NCI-H1092 (cell line): ENCODE measurements at places on chromosomes 2 and 18.

DNA sequence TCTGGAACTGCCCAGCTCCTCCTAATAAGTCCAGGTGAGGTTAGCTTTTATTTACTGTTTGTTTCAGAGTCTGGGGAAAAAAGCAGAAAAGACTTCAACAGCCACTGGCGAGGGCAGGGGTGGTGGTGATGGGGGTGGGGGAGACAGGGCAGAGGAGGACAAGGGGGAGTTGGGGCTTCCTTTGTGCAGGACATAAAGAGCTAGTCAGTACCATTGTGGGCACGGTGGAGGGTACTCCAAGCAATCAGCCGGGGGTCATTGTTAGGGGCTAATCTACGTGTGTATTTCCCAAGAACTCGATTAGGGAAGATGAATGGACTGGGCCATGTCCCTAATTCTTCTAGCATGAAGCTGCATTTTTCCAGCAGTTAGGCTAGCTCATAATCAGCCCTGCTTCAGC lies 2.8 kb upstream of the RAX start:
- DNase-seq, result no peak

- DNase-seq, result no peak
These were observed 762 bp downstream of the VPS4B start for GRCh38 chr18:63421514-63421913.

- no peak for DNase-seq
These were observed 33.5 kb upstream of the REL start for GRCh38 chr2:60847854-60848253.

GRCh38 chr18:13440277-13441248 lies 222.0 kb downstream of the LDLRAD4 start:
- no peak for DNase-seq

DNA sequence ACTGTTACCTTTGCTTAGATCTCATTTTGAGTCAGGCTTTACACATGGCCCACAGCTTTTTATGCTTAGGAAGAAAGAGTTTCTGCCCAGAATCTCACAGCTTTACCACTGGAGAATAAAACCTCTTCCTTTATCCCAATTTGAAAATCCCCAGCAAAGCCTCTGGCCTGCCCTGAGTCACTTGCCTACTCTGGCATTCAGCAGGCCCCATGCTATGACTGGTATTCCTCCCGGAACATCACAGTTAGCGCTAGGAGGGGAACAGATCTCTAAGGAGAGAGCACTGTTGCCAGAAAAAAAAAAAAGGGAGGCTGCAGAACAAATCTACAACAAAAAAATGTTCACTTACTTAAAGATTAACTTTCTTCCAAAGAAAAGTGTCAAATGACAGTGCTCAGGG lies 152.9 kb upstream of the DNMT3A start:
- no peak for DNase-seq

GRCh38 chr2:59236723-59237122 lies 995.6 kb upstream of the FANCL start:
- no peak for DNase-seq

GRCh38 chr2:209451209-209451834 lies 27.5 kb downstream of the MAP2 start:
- no peak for DNase-seq

DNA sequence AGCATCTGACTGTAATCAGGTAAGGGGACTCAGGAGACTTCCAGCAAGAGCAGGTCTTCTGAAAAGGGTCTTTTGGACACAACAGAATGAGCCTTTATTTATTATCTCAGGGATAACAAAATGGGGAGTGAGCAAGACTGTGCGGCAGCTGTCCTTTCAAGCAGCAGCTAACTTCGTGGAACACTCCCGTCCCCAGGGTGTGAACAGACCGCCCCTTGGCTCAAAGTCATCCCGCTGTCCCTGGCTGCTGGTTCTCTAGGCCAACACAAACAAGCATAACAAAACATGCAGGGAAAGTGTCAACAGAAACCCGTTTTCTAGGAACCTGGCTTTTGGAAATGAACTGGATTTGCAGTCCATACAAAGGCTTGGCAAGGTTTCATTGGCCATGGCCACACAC lies 787.9 kb upstream of the FANCL start:
- DNase-seq, result no peak

- DNase-seq, result no peak
These were observed 68.3 kb downstream of the NEB start for GRCh38 chr2:151665959-151666358.

- no peak for DNase-seq
These were observed 295.4 kb downstream of the CELF4 start for GRCh38 chr18:37270038-37270665.

GRCh38 chr18:50820901-50821520 lies 1.2 kb upstream of the MRO start:
- DNase-seq, result no peak

DNA sequence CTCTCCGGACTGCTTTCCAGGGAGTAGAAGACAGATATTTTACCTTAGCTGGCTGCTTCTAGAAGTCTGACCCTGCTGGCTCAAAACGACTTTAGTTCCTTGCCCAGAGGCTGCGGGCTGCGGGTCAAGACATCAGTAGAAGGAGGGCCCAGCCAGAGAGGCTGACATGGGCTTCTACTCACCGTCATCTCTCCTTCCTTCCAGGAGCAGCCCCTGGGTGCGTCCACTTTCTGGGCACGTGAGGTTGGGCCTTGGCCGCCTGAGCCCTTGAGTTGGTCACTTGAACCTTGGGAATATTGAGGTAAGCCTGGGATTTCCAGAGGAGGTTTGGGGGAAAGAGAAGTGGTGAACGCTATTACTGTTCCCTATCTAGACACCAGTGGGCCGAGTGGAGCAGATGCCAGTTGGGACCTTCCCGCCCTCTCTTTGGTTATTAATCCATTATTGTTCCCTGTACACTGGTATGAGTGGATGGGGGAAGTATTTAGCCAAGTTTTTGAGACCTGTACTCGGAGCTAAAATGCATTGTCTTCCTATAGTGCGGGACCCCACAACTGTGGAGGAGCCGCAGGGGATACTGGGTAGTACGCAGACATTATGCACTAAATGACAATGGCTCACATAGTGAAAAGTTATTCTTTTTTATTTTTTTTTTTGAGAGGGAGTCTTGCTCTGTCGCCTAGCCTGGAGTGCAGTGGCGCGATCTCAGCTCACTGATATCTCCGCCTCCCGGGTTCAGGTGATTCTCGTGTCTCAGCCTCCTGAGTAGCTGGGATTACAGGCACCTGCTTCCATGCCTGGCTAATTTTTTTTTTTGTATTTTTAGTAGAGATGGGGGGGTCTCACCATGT lies 26.3 kb upstream of the CASP8 start:
- no peak for DNase-seq

DNA sequence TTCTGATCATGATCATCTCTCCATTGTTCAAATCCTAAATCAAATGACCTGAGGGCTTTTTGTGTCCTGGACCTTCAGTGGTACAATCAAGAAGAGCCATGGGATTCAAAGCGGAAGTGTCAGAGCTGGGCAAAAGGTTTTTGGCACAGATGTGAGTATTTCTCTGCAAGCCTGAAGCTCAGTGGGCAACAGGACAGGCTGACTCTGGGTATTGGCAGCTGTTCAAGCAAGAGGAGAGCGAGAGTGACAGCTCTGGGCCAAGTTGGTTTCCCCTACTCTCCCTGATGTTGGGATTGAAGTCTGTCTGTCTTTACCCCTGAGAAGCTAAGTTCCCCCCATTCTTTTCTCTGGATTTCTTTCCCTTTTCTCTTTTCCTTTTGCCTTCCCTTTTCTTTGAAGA lies 33.3 kb downstream of the DSEL start:
- DNase-seq, result no peak

DNA sequence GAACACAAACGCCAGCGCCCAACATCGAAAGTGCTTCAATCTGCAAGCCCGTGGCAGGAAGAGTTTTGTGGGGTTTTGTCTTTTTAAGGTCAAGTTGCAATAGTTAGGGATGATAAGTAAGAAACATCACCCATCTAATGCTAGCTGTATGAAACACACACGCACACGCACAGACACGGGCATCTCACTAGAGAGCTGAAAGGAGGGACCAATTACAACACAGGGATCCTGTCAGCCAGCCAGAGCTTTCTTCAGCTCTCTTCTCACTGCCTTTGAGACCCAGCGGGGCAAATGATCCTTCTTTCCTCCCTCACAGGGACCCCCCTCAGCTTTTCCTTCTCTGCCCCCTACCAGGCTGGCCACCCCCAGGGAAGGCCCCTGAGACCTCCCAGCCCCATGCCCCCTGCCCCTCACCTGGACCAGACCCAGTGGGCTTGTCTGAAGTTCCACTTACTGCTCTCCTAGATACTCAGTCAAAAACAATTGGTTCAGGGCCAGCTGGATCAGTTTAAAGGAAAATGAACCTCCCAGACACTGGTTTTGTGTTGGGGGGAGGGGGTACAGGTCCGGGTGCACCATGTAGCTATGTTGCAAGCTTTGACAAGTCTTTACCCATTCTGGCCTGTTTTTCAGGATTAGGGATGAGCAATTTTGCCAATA lies 17.9 kb downstream of the CYP26B1 start:
- DNase-seq, result no peak

- DNase-seq, result no peak
These were observed 10.6 kb downstream of the CFLAR start for GRCh38 chr2:201126308-201127151.
